ENCODE measurements at places on chromosomes 11 and 22.

- no peak for DNase-seq
Measured at GRCh38 chr22:33766091-33766490, 154.2 kb downstream of the LARGE1 start.

DNA sequence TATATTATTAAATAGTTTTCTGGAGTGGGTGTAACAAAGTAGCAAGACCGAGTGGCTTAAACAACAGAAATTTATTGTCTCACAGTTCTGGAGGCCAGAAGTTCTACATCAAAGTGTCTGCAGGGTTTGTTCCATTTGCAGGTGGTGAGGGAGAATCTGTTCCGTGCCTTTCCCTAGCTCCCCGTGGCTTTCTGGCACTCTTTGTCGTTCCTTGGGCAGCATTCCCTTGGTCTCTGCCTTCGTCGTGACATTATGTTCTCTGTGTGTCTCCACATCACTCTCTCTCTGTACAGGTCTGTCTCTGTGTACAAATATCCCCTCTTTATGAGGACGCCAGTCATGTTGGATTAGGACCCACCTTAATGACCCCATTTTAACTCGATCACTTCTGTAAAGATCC is 38.2 kb downstream of the LDLRAD3 start:
- DNase-seq: no peak

GRCh38 chr11:129287920-129288319 is 87.7 kb upstream of the BARX2 start:
- no peak for DNase-seq

- DNase-seq: no peak
Measured at GRCh38 chr11:71163371-71163770, 89.0 kb downstream of the SHANK2 start.

GRCh38 chr22:34587357-34588356 is 478.3 kb upstream of the ISX start:
- DNase-seq: no peak

GRCh38 chr11:2758751-2759150 is 59.0 kb upstream of the KCNQ1OT1 start:
- DNase-seq: no peak

GRCh38 chr11:2722955-2723354 is 23.2 kb upstream of the KCNQ1OT1 start:
- DNase-seq: no peak

DNA sequence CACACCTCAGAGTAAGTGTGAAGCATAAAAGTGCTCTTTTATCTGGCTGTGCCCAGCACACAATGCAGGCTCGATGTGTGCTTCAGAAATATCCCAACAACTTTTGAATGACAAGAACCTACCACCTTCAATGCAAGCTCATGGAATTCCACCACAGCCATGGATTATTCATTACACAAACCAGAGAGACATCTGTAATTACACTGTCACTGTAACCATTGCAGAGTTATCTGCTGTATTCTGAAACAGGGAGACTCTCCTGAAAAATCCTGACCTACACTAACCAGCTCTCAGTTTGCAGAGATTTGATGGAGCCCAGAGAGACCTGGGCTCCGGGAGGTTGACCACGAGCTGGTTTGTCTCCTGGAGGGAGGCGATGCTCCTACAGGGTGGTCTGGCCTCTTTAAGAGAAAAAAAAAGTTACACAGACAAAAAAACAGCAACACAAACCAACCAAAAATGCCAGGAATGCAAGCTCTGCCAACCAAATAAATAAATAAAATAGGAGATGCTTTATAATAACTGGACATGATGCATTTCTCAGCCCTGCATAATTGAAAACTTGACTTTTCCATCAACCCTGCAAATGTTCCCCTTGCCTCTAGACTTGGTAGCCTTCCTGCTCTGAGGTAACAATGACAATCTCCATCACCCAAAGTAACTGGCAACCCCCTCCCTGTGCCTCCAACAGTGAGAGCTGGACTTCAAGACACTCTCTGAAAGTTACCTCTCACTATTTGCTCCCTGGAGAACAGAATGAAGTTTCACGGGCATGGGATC is 69.7 kb downstream of the ETS1 start:
- no peak for DNase-seq

GRCh38 chr11:125170510-125171031 is 6.0 kb downstream of the PKNOX2 start:
- DNase-seq: no peak

GRCh38 chr11:121451986-121452608 is at the start of gene SORL1:
SORL1 (plus strand) TSS chr11:121452314; CDS start chr11:121452332, 18 bp downstream.
- peak; percentile 69 for DNase-seq

GRCh38 chr11:44968510-44968909 is 17.8 kb upstream of the TP53I11 start:
- no peak for DNase-seq

GRCh38 chr11:75169101-75169885 is 18.4 kb downstream of the SLCO2B1 start:
- no peak for DNase-seq

- DNase-seq: no peak
Measured at GRCh38 chr11:11148596-11148995, 204.5 kb downstream of the CSNK2A3 start.

DNA sequence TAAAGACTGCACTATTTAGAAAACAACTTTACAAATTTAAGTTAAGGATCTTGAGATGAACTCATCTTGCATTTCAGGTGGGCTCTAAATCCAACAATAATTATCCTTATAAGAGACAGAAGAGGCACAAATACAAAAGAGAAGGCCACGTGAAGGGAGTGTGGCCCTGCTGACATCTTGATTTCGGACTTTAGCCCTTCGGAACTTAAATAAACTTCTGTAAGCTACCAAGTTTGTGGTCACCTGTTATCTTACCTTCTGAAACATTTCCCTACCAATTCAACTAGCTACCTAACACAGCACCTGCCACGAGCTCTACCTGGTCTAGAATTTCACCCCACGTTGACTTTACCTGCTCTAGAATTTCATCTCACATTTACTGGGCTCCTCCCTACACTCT is 42.9 kb upstream of the ARHGAP32 start:
- DNase-seq: no peak

GRCh38 chr11:79461144-79461543 is 20.3 kb upstream of the TENM4 start:
- peak; percentile 22 for DNase-seq

DNA sequence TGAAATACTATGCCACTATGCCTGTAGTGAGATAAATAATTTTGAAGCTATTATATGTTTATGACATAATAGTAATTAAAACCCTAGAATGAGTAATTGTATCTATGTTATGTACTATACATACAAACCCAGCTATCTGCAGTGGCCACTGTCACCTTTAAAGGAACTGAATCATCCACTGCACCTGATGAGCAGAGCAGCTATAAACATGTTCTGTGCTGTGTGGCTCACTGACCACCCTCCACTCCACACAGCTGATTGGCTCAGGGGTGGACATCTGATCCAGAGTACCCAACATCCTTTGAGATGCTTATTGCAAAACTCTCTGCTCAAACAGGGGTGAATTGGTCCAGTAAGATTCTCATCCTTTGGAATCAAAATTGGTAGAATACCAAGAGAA is 19.2 kb upstream of the RRAS2 start:
- DNase-seq: no peak

- peak; percentile 34 for DNase-seq
Measured at GRCh38 chr11:94511932-94512781, at the start of gene C11orf97. C11orf97 (plus strand) TSS chr11:94512461; CDS start chr11:94512529, 68 bp downstream.

GRCh38 chr22:39123751-39124581 is 26.9 kb downstream of the APOBEC3H start:
- no peak for DNase-seq

GRCh38 chr11:34345540-34345876 is 12.3 kb downstream of the ABTB2 start:
- DNase-seq: no peak

DNA sequence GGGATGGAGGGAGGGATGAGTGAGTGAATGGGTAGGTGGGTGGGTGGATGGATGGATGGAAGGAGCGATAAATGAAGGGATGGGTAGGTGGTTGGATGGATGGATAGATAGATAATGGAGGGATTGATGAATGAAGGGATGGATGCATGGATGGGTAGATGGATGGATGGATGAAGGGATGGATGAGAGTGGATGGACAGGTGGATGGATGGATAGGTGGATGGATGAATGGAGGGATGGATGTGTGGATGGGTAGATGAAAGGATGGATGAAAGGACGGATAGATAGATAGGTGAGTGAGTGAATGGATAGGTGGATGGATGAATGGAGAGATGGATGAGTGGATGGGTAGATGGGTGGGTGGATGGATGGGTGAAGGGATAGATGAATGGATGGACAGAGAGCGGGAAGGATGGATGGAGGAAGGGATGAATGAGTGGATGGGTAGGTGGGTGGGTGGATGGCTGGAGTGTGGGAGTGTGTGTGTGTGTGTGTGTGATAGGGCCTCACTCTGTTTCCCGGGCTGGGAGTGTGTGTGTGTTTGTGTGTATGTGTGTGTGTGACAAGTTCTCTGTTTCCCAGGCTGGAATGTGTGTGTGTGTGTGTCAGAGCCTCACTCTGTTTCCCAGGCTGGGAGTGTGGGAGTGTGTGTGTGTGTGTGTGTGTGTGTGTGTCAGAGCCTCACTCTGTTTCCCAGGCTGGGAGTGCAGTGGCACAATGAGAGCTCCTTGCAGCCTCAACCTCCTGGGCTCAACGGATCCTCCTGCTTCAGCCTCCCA is 2.1 kb upstream of the PRR33 start:
- no peak for DNase-seq

GRCh38 chr11:42840176-42840829 is 471.5 kb upstream of the API5 start:
- DNase-seq: no peak

DNA sequence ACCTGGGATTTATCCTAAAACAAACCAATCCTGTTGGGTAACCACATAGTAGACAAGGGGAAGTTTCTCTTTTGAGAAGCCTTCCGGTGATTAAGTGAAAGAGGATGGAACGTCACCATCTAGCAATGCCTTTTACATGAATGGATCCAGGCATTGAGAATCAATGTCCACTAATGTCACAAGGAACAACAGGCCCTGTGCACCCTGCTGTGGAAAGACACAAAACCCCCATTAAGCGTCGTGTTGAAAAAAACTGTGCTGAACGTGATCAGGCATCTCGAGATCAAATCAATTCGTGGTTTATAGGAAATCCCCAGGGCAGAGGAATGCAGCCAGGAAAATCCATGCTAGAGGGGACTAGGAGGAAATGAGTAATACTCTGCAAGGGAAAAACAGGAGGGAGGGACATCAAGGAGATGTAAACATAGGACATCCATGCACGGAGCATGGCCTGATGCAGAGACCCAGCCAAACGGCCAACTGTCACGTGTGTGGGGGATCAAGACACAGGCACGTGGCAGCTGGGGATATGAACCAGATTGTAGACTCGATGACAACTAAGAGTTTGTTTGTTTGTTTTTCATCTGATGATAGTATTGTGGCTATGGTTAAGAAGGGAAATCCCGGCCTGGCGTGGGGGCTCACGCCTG is 38.6 kb upstream of the CARS1 start:
- DNase-seq: no peak

- DNase-seq: no peak
Measured at GRCh38 chr11:73229321-73229895, 11.3 kb downstream of the P2RY2 start.

GRCh38 chr11:128627666-128628324 is 40.4 kb upstream of the ETS1 start:
- no peak for DNase-seq

DNA sequence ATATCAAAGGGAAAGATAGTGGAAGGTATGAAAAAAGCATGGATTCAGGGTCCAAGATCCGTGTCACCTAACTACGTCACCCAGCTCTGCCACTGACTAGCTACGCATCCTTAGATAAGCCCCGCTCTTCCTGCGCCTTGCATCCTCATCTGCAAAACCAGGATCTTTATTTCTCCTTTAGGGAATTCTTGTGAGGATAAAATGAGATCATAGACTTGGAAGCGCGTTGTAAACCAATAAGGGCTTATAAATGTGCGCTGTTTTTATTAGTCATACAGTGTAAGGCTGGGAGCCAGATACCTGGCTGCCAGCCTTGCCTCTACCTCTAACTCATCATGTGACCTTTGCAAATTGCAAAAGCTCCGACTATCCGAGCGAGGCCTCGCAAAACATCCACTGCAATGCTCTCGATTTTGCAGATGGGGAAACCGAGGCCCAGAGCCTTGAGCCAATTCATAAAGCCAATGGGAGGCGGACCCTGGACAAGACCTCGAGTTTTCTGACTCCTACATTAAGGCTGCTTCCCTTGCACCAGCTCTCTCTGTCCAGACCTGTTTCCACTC is 753 bp downstream of the PRPF19 start:
- peak; percentile 28 for DNase-seq

- no peak for DNase-seq
Measured at GRCh38 chr22:40673017-40673416, 6.3 kb upstream of the MCHR1 start.

DNA sequence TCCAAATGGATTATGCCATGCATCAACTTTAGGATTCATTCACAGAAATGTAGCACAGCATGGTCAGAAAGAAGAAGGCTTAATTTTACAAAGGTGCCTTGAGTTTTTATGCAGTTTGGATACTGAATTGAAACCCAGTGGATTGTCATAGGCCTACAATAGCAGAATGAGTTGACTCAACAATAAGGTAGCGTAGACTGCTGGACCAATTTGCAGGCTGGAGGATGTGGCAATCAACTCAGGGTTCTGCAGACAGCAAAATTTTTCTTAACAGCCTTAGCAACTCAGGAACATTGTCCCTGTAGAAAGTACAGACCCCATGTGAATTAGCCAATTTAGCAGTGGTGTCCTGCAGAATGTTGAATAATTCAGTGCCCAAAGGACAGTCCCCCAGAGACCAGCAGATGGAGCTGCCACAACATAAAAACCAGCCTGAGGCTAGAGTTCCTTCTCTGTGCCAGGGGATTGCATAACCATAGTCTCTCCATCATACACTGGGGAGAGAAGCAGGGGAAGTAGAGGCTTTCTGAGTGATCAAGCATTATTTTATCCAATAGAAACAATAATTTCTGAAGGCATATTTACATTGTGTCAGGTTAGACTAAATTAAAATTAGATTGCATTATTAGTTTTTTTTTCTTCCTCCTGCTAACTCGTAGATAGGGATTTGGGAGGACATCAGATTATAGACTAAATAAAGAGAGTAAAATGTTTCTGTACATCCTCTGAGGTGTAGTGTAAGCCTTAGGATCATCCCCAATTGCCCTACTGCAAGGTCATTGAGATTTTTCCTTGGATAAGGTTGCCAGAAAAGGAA is 20.3 kb upstream of the MRPL17 start:
- DNase-seq: peak; percentile 91

DNA sequence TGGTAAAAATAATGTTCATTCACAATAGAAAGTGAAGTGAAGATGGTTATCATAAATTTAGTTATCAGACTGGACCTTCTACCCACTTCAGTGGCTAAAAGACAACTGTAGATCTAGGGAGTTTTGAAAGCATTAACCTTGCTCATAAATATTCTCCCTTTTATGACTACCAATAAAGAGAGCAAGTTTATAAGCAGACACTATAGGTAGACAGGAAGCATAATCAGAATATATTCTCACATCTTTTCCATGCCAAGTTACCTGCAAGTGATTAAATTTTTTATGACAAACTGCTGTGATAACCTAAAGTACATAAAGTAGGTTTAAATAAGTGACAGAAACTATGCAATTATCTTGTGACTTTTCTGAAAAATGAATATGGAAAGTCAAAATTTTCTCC is 62.5 kb downstream of the LUZP2 start:
- no peak for DNase-seq

GRCh38 chr11:63840356-63841060 is 1.6 kb downstream of the MARK2 start:
- DNase-seq: no peak

- no peak for DNase-seq
Measured at GRCh38 chr11:474914-475506, 24.9 kb downstream of the PTDSS2 start.

GRCh38 chr11:33376331-33377310 is 119.4 kb downstream of the HIPK3 start:
- DNase-seq: no peak

GRCh38 chr11:17596310-17596669 is 49.2 kb downstream of the OTOG start:
- DNase-seq: no peak

Data from Kasumi-1 (cell line).